ENCODE measurements at places on chromosomes 6 and 20. TPM values are rescaled to one million over a fixed set of nuclear protein-coding genes. Genes with fewer than 3 reads are reported as not detected.
A peak's percentile ranks its signal among the peaks of the same experiment; 100 is the strongest.

DNA sequence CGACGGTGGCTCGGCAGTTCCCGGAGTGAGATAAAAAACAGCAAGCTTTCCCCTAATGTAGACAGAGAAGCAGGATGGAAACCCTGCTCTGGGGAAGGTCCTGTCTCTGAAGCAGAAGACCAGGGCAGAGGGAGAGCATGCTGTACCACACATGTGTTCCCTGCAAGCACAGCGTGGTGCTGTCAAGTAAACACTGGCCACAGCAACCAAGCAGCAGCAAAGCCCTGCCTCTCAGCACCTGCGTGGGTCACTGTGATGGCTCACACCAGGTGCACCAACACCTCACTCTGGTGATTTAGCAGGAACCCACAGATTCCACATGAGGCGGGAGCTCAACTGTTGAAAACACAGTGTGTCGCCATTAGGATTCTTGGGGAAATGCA, 65.2 kb upstream of the TXNDC5 start:
- peak; percentile 31 for ATAC-seq

- no peak for ATAC-seq
Observed at GRCh38 chr6:88761237-88762031, 202.0 kb downstream of the RNGTT start.

DNA sequence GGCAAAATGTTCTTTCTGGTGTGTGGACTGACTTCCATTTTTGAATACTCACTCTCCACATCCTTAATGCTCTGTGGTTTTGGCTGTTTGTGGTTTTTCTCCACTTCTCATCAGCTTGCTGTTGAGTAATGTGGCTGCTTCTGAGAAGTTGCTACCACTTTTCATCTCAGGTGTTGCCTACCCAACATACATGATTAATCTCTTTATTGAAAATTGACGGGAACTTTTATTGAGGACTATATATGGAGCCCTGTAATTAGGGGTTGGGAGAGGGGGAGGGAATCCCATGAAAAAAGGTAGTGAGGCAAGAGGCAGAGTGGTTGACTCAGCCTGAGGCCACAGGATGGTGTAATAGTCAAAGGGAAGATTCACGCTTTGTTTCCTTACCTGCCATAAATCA, 17.6 kb downstream of the IL22RA2 start:
- no peak for ATAC-seq

DNA sequence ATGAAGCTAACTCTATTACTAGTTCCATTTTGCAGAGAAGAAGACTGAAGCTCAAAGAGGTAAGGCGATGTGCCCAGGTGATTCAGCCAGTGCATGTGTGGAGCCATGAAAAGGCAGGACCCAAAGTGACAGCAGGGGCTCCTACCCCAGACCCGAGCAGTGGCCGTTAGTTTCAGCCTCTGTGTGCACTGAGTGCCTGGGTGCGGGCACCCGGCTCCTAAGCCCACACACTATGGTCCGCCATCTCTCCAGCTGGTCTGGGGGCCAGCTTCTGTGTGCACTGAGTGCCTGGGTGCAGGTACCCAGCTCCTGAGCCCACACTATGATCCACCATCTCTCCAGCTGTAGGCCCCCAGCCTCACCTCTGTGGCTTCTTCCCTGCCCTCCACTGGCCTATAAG, 123.5 kb upstream of the CST7 start:
- no peak for ATAC-seq

DNA sequence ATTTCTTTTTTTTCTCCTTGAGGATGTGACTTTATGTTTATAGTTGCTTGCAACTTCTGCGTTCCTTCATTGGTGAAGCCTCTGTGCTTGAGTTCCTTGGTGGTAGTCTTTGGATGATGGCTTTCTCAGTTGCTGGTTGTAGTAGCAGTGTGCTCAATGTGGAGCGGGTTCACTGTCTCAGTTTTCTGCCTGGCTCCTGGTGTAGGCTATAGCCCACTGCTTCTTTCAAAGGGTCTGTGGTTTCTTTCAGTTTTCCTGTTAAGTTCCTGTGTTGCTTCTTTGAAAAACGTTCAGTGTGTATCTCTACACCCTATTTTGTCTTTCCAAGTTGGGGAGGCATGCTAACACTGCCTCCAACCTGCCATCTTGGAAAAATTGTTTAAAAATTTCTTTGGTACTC, 33.9 kb upstream of the ZBTB24 start:
- no peak for ATAC-seq

GRCh38 chr20:38242848-38243708, 17.5 kb downstream of the KIAA1755 start:
- no peak for ATAC-seq

GRCh38 chr6:147983581-147984366, 358.9 kb upstream of the SASH1 start:
- peak; percentile 61 for ATAC-seq

GRCh38 chr6:82385102-82385501, 21.5 kb downstream of the TPBG start:
- no peak for ATAC-seq

GRCh38 chr20:45701873-45702272, at the start of gene WFDC13:
TSS of gene WFDC13 (plus strand) at chr20:45702038. CDS start at chr20:45702124, 86 bp downstream.
- ATAC-seq: no peak

- no peak for ATAC-seq
Observed at GRCh38 chr6:147285087-147285855, 81.1 kb downstream of the STXBP5 start.

GRCh38 chr6:128282961-128283360, 237.4 kb downstream of the PTPRK start:
- ATAC-seq: no peak

GRCh38 chr20:48326434-48326691, 501.4 kb downstream of the PREX1 start:
- peak; percentile 11 for ATAC-seq

- peak; percentile 16 for ATAC-seq
Observed at GRCh38 chr20:53900380-53900999, 169.9 kb downstream of the BCAS1 start.

MROH8 gene
- total RNA-seq: 6.1 TPM

LY6G6C gene
- total RNA-seq: 1.1 TPM

KIF6 gene
- total RNA-seq: 1.7 TPM

All from motor neuron (in vitro differentiated cells).